Fibroblast of lung (primary cell): ENCODE measurements at places on chromosomes 3 and 15.

GRCh38 chr3:169668072-169668956, 4.8 kb upstream of the MECOM start:
- DNase-seq: peak; percentile 53

DNA sequence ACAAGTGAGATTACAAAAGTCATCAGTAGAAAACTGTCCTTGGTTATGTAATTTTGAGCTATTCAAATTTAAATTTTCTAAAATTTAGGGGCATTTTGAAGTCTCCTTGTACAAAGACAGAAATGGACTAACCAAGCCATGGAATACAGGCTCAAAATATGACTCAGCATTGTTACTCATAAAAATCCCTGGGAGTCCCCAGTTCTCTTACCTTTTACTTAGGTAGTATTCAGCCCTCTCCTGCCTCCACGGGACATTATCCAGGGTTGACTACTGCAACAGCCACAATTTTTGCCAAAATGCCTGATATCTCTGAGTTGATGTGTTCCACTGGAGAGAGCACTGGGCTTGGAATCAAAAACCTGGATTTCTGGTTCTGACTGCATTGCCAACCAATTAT, 25.0 kb downstream of the CLDN18 start:
- peak; percentile 18 for DNase-seq

GRCh38 chr15:64026591-64026990, 19.7 kb downstream of the DAPK2 start:
- no peak for DNase-seq

DNA sequence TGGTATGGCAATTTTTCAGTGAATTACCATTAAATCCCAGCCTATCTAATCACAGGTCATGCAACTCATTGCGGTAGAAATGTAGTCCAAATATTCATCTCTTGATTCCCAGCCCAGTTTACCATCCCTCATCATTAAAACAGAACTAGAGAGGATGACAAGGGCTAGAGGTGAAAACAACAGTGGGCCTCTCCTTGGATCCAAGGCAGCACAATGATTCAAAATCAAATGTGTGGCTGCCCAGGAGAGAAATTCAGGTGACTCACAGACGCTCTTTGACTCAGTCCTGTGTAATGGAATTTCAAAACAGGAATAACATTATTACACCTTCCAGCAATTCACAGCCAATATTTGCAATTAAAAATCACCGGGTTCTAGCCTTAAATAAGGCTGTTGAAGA, 246.5 kb downstream of the TBL1XR1 start:
- no peak for DNase-seq

- DNase-seq: no peak
Observed at GRCh38 chr15:98187549-98187948, 227.0 kb downstream of the ARRDC4 start.

- DNase-seq: no peak
Observed at GRCh38 chr15:78408961-78409360, 29.1 kb upstream of the IREB2 start.

GRCh38 chr3:169105561-169105960, 558.0 kb downstream of the MECOM start:
- DNase-seq: no peak

DNA sequence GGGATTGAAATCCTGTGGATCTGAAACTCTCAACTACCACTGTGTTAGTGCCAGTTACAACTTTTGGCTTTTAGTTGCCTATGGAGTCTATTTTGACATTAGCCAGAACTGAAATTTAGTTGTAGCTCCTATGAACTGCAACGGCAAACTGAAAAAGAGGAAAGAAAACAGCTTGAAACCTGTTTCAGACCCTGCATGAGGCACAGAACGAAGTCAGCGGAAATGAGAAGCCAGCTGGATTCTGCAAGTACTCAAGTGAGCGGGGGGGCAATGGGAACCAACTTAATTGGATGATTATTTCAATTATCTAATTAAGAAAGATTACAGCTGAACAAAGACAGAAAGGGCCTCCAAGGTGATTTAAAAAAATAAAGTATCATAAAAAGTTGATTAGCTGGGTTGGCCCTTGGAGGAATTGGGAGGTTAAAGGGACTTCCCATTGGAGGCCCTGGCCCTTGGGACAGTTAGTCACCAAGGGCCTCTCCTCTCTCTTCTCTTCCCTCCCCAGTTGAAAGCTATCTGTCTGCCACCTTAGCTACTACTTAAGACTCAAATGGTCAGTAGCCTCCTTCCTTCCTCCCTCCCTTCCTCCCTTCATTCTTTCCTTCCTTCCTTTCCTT, 352.1 kb downstream of the SHQ1 start:
- DNase-seq: no peak

DNA sequence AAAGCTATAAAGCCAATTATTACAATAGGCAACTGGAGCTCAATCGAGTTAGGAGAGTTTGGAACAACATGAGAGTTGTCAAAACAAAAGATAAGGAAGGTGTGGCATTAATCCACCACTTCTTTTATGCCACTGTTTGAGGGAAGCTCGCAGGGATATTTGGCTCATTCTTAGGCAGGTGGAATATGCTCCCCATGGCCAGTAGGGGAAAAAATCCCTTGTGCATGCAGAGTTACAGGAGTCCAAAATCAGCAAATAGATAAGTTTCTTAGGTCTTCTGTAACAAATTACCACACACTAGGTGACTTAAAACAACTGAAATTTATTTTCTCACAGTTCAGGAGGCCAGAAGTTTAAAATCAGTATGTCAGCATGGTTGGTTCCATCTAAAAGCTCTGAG, 135.4 kb upstream of the SYNPR start:
- no peak for DNase-seq

DNA sequence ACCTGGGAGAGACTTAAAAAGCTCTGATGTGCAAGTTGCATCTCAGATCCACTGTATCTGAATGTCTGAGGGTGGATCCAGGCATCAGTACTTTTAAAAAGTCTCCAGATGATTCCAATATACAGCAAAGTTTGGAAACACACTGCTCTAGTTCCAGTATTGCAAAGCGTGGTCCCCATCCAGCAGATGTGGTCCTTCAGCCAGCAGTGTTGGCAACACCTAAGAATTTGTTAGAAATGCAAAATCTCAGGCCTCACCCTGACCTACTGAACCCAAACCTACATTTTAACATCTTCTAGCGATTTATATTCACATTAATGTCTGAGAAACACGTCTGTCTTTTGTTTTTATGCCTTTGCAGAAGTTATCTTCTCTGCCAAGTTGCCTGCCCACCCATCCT, 32.2 kb upstream of the SGO1 start:
- DNase-seq: no peak

GRCh38 chr3:59017617-59017984, 32.2 kb downstream of the CFAP20DC start:
- no peak for DNase-seq

GRCh38 chr15:57031605-57032004, 113.2 kb downstream of the TCF12 start:
- peak; percentile 57 for DNase-seq

DNA sequence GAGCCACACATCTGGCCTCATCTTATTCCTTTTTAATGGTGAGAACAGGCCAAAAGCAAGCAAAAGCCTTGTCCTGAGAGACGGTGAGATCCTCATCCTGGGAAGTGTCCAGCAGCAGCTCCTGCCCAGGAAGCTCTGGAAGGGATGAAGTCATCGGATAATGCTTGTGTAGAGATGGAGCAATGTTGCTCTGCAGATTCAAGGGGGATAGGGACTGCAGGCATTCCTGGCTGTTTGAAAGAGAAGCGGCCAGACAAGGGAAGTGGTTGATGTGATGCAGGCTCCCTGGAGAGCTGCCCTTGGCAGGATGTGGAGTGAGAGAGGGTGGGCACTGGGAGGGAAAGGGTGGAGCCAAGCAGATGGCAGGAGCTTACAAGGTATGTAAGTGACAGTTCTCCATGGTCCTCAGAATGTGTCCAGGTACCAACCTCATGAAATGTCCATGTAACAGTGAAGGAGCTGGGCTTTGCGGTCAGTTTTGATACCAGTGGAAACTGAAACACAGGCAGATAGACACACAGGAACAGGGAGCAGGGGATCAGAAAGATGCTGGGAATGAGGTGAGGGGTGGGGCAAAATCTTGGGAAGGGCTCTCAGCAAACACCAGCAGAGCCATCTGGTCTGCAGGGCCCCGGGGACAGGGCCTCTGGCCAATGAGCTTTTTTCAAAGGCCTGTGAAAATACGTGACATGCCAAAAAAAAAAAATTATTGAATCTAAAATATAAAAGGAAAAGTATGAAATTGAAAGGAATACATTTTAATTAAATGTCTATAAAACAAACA, 32.2 kb upstream of the LACTB start:
- peak; percentile 83 for DNase-seq

DNA sequence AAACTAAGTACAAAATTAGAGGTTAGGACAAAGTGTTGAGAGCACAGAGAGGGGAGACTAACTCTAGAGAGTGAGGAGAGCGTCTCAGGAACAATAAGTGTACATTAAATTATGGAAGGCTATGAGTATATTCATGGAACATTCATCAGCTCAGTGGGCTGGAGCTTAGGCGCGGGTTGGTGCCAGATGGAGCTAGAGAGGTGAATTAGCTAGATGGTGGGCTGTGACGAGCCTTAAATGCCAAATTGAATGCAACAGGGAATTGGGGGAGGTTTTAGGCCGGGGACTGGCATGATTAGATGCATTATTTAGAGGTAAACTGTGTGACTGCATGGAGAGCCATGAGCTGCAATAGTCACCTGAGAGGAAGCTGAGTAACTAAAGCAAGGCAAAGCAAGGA, 97.1 kb downstream of the TMEM108 start:
- no peak for DNase-seq

DNA sequence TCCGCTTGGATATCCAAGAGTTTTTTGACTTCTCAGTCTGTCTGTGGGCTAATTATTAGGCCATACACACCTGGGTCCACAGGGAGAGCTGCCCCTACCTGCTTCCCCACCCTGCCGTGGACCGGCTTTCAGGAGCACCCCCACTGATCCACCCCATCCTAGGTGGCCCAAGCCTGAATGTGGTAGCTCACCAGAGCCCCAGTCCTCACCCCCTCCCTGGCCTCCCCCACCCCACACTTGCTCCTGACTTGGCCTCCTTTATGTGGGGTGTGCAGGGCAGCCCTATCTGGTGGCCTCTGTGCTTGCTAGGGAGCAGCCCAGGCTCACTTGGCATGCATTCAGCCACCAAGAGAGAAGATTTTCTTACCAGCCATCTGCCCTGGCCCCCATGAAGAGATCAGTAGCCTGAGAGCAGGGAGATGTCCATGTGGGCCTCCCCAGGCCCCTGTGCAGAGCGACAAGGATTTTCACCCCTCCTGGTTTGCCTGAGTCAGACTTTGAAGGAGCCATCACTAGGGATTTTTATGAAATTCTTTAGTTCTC, 11.2 kb downstream of the LRRK1 start:
- DNase-seq: no peak

GRCh38 chr15:20356444-20356910, 185.1 kb downstream of the GOLGA6L6 start:
- DNase-seq: no peak

- no peak for DNase-seq
Observed at GRCh38 chr3:66492071-66492470, 8.8 kb downstream of the LRIG1 start.

DNA sequence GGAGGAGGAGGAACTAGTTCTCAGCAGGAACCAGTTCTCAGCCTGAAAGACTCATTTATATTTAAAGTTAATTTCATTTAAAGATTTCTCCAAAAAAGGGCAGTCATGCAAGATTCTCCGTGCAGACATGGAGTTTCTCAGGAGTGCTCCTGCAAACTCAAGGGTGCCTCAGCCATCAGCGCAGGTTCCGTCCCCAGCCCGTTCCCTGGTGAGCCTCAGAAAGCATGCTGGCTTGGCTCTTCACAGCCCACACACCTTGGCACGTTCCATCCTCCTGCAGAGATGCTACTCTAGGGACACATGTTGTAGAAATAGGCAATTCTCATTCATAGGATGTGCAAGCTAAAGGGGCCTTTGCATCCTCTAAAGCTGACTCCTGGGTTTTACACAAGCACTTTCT, 123.0 kb downstream of the LIPC start:
- DNase-seq: no peak

DNA sequence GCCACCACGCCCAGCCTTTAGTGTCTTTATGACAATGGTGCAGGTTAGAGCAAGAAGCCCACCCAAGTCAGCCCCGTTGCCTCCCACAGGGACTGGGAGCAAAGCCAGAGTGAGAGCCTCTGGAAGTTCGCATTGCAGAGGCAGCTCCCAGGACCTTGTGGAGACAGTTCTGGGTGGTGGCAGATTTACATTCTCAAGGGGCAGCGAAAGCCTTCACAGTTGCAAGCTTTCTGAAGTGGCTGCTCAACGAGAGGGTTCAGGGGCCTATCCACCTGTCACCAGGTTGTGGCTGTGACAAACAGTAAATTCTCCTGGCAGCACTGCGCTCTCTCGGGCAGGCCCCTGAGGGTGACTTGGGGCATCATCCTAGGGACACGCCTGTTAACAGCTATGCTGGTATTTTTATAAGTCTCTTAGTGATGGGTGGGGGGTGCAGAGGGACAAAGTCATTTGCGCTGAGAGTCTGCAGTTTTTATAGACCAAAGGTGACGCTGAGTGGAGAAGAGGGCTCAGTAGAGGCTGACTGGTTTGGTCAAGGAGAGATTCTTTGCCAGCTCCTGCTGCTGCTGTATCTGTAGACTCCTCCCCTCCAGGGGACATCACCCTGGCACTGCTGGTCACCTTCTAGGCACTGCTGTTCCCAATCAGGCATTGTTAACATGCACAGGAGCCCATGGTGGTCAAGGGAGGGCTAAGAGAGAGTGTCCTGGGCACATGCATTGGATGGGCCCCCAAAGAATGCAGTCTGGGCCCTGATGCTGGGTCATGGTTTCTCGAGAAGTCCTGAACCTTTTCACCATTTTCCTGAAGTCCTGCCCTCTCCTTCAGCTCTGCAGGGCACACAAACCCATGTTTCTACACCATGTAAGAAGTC, 57.5 kb upstream of the KLF13 start:
- no peak for DNase-seq

DNA sequence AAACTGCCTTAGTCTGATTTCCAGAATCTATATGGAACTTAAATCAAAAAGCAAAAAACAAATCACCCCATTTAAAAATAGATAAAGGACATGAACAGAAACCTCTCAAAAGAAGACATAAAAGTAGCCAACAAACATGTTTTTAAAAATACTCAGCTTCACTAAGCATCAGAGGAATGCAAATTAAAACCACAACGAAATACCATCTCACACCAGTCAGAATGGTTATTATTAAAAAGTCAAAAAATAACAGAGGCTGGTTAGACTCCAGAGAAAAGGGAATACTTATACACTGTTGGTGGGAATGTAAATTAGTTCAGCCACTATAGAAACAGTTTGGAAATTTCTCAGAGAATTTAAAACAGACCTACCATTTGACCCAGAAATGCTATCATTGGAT, 367.9 kb downstream of the ZIC4 start:
- DNase-seq: peak; percentile 65

DNA sequence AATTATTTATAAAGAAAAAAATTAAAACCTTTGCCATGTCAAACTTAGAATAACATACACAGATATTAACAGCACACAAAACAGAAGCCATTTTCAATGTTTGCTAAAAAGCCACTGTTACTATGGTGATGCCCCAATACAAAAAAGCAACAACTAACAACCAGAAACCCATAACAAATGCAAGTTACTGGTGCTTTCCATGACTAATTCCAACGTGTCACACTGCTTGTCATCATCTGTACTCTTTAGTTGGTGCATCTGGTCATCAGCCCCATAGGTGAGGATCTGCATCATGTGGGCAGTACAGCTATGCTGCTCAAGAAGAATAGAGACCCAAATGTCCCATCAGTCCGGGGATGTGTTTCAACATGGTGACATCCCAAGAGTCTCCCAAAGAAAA, 52.8 kb downstream of the ATP8B4 start:
- no peak for DNase-seq
